Hematopoietic multipotent progenitor cell treated with erythropoietin and hydrocortisone succinate and interleukin-3 and kit ligand, for 6 days (in vitro differentiated cells): ENCODE measurements at places on chromosomes 7 and 10.

GRCh38 chr10:88926566-88927415 is 25.8 kb downstream of the ACTA2 start:
- DNase-seq = peak; percentile 27

GRCh38 chr7:157962458-157963306 is 624.9 kb downstream of the PTPRN2 start:
- DNase-seq = no peak

- peak; percentile 54 for DNase-seq
These were observed 51.2 kb upstream of the LAMB4 start for GRCh38 chr7:108181073-108181985.

DNA sequence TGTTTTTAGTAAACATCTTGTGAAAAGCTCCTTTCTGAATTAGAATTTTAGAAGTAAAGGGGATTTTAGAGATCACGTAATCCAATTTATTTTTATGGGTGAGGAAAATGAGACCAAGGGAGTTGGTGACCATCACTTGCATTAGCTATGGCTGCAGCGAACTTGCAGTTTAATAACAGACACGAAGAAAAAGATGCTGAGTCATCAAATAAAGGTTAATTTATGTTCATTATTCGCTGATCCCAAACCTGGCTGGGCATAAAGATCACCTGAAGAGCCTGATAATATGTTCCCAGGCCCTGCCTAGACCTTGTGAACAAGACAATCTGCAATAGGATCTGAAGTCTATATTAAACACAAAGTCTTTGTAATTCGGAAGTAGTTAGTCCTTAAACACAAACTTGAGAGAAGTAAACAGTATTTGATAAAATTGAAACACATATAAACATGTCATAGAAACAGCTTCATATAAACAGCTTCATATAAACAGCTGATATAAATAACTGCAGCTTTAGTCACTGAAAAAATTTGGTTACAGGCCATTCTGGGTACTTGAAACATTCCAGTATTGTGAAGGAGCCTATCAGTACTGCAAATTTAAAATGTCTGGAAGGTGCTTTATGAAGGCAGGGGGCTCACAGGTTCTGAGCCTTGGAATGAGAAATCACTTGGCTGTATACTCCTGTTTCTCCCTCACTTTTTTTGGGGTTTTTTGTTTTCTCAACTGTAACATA is 16.5 kb downstream of the GPR158 start:
- DNase-seq = no peak

DNA sequence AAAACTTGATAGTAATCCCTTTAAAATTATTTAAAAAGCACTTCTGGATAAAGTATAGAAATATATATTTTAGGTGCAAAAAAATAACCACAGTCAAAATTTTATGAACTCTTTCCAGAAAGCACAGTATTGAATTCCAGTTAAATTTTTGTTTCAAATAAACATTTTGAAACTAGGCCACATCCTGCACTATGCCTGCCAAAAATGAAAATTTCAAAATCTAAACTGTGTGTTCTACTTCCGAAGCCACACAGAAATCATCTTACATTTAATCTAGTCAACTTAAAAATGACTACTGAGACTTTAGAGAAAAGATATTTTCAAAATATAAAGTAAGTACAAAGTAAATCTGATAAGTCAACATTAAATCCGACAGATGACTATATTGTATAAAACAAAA is 50.0 kb downstream of the MAGI2 start:
- DNase-seq = no peak

DNA sequence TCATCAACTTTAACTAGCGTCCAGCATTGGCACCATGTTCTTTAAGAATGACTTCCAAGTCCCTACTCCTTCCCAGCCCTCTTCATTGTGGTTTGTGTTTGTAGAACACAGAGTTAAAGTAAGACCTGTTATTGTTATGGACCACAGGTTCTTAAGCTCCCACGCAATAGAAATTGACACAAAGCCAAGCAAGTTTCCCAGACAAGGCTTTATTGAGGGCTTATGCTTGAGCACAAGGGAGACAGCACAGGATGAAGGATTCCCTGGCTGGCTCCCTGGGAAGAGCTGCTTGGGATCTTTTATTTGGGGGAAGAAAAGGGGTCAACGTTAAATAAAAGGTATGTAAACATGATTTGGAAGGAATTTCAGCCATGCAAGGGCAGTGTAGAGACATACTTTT is 44.3 kb upstream of the PRKCQ start:
- DNase-seq = no peak

GRCh38 chr7:3892157-3892556 is 591.1 kb downstream of the SDK1 start:
- DNase-seq = no peak

DNA sequence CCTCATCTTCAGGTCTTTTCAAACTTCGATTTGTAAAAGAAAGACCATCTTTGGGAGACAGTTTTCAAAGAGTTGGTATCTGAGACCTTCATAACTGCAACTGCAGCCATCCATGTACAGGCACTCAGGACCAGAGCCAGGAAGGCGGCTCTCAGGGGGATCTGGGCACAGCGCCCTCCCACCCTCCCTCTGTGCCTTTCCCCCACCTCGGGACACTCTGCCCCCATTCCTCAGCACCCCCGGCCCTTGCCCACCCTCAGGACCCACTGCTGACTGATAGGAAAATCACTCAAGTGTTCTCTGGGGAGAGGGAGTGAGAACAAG is 143.6 kb downstream of the CUBN start:
- no peak for DNase-seq

GRCh38 chr7:1310936-1311335 is 78.3 kb downstream of the UNCX start:
- DNase-seq = no peak

GRCh38 chr7:130274296-130274695 is 7.6 kb downstream of the CPA2 start:
- DNase-seq = no peak

GRCh38 chr10:46247181-46247475 is 39.7 kb upstream of the ANTXRL start:
- DNase-seq = no peak

GRCh38 chr7:116551692-116552091 is 26.9 kb downstream of the CAV1 start:
- no peak for DNase-seq

DNA sequence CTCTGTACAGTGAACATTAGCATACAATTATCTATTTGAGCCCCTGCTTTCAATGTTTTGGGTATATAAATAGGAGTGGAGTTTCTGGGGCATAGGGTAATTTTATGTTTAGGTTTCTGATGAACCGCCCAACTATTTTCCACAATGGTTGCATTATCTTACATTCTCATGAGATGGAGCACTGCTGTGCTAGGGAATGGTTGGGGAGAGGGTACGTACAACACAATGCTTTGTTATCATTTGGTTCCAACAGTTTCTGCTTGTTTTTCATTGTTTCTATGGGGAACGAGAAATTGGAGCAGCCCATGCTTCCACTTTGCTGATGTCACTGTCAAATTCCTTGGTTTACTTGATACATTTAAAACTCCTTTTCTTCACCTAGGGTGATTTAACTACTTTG is 1115.3 kb downstream of the REEP3 start:
- no peak for DNase-seq

DNA sequence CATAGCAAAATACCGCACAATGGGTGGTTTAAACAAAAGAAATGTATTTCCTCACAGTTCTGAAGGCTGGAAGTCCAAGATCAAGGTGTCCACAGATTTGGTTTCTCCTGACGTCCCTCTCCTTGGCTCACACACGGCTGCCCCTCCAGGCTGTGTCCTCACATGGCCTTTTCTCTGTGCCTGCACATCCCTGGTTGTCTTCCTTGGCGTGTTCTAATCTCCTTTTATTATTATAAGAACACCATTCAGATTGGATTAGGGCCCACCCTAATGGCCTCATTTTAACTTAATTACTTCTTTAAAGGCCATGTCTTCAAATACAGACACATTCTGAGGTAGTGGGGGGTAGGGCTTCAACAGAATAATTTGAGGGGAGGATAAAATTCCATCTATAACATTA is 87.9 kb downstream of the FZD1 start:
- DNase-seq = no peak

DNA sequence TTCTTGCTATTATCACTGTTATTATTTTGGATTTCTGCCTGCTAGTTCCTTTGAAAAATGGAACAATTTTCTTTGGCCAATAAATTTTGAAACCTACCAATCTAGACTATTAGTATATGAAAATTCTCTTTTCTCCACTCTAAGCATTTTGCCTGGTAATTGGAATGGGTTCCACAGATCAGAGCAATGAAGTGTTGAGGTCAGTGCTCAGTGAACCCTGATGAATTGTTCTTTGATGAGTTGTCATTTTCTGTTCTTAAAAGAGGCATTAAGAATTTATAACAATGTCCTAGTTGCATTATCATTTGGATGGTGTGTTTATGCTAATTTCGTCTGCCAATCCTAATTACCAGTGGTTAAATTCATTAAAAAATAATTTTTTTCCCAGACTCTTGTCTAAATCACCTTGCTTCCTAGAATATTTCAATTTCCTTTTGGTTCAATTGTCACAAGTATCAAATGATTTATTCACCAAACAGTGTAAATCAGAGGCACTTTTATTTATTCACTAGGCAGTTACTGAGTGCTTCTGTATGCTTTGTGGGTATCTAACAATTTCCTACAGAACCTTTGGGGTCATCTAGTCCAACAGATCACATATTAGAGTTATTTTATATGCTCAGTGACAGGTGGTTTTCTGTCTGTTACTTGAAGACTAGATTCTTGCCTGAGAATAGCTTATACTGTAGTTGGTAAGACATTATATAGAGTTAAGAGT is 239.0 kb downstream of the DNAJB9 start:
- no peak for DNase-seq

- DNase-seq = no peak
These were observed 6.5 kb downstream of the BAG3 start for GRCh38 chr10:119657725-119658124.

DNA sequence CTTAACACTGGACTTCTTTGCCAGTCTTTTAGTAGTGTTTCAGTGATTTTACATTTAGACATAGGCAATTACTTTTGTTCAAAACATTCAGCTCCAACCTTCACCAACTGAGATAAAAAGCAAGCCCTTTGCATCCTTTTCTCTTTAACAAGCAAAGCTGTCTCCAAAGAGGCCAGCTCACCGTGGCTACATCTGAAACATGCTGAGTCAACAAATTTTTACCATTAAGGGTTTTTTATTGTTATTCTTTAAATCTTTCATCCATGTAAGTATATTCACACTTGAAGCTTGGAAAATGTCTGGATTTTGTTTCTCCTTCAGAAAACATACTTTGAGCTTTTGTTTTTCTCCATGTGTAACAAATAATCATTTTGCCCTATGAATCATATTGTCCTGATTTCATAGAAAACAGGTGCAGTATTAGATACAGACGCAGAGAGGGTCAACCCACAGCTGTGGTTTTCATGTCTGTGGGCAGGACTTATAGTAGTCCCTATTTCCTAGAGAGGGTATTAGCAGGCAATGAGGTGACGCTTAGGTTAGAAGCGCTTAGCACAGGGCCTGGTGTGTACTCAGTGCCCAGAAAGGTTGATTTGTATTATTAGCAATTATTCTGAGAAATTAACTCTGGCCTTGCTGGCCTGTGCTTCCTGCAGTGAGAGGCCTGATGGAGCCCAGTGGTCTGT is 99.5 kb downstream of the MKI67 start:
- peak; percentile 16 for DNase-seq

DNA sequence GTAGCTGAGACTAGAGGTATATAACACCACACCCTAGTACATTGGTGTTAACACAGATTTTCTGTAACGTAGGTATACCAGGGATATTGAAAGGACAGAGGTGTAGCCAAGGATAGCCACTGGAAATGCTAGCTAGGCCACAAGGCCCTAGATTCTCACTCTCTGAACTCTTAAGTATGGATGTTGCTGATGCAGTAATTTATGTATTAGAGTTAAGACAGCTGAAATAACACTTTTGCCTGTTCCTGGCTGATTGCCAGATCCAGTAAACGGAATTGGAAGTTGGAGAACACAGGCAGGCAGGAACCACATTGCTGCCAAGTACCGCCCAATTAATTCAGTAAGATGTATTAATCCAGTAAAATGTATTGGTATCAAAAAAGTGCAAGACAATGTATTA is 1.8 kb downstream of the CALU start:
- no peak for DNase-seq

GRCh38 chr10:70132098-70133029 is at the start of gene AIFM2:
AIFM2 (minus strand) TSS chr10:70132825; CDS start chr10:70124084, 8,741 bp downstream.
- peak; percentile 65 for DNase-seq

GRCh38 chr10:66934711-66935110 is 8.9 kb downstream of the LRRTM3 start:
- DNase-seq = no peak

GRCh38 chr7:122543166-122543565 is 155.8 kb downstream of the RNF133 start:
- DNase-seq = no peak

GRCh38 chr7:90972906-90973550 is 291.2 kb upstream of the FZD1 start:
- no peak for DNase-seq

GRCh38 chr7:27178366-27178765 is 4.2 kb upstream of the HOXA10 start:
- no peak for DNase-seq

DNA sequence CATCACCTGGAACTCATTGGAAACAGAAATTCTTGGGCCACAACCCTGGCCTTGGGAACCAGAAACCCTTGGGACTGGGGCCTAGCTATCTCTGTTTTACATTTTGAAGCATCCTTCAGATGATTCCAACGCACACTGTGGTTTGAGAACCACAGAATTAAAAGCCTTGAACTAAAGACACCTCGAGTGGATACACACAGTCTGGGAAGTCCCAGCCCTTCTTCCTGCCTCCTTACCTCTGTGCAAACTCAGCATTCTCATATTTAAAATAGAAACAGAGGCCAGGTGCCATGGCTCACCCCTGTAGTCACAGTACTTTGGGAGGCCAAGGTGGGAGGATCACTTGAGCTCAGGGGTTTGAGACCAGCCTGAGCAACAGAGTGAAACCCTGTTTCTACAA is 12.9 kb downstream of the NPFFR1 start:
- no peak for DNase-seq

DNA sequence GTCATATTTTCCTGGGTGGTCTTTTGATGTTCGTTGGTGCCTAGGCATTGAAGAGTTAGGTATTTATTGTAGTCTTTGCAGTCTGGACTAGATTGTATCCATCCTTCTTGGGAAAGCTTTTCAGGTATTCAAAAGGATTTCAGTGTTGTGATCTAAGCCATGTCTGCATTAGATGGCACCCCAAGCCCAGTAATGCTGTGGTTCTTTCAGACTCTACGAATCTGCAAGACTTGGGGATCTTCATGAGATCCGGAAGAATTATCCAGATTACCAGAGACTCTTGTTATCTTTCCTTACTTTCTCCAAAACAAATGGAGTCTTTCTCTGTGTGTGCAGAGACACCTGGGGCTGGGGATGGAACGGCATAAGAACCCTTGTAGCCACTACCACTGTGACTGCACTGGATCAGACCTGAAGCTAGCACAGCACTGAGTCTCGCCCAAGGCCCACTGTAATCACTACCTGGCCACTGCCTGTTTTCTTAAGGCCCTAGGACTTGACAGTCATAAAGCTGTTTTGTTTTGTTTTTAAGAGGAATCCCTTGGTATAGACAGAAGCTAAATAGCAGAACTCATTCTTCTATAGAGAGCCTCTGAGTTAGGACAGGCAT is 75.5 kb downstream of the MARCHF5 start:
- no peak for DNase-seq
